ENCODE measurements at places on chromosomes 13 and 19.

GRCh38 chr19:2271234-2272103 is 10.5 kb downstream of the PEAK3 start:
- DNase-seq = no peak

DNA sequence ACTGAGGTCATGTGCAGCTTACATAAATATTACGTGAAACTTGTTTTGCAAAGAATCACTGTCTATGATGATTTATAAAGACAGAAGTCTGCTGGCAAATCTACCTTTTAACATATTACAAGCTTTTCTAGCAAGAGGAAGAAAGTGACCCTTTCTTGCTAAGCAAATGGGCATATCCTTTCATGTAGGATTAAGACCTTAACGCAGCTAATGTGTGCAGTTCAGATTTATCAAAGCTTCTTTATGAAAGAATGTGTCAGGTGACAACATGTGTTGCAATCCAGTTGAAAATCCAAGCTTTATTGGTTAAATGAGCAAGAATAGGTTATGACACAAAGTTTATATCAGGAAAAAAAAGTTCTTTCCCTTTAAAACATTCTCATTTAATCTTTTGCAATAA is 115.6 kb upstream of the NBEA start:
- DNase-seq = no peak

GRCh38 chr13:25943658-25944057 is 108.2 kb downstream of the SHISA2 start:
- no peak for DNase-seq

GRCh38 chr13:33692531-33692930 is 125.4 kb upstream of the RFC3 start:
- no peak for DNase-seq

DNA sequence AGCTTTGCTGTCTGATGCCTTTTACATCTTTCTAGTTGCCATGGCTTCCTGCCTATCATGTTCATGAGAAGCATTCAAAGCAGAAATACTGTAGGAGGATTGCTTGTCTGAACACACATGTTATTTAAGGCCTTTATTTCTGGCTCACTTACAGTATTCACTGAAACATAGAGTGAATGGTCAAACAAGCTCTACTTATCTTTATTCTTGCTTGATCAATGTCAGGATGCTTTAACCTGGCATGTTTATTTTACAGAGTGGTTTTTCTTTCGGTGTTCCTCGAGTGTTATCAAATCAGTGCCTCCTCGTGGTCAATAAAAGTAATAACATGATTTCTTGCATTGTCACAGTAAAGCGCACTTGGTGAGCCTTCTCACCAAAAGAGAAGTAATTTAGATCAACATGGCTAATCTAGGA is 73.5 kb upstream of the PCDH17 start:
- no peak for DNase-seq

GRCh38 chr19:55406826-55407549 is 600 bp downstream of the UBE2S start:
- DNase-seq = no peak
